Stimulated activated CD4-positive, alpha-beta T cell treated with anti-CD3 and anti-CD28 coated beads, Interleukin-1b, Interleukin-23, amount 100 ng/mL, for 48 hours (primary cell): ENCODE measurements at places on chromosomes 1 and 21.

DNA sequence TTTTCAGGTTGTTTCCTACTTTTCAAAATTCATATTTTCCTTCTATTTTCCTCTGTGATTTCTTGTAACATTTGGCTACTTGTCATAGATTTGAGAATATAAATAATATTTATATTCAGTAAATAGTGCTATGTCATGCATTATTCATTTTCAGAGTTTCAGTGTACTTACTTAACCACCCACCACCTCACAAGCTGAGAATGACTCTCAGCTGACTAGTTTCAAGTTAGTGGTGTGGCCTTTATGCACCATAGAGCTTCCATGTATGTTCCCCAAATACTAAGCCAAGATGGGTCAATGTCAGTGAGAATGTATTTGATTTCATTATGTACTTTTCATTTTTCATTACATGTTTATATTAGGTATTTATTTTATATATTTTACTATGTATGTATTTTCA lies 56.9 kb upstream of the RGS1 start:
- no peak for DNase-seq

- peak; percentile 41 for DNase-seq
Observed at GRCh38 chr1:30191154-30191702, 532.2 kb downstream of the MATN1 start.

- no peak for DNase-seq
Observed at GRCh38 chr1:226661965-226662364, 77.1 kb downstream of the ITPKB start.

- no peak for DNase-seq
Observed at GRCh38 chr1:28807046-28807445, 4.9 kb upstream of the OPRD1 start.

DNA sequence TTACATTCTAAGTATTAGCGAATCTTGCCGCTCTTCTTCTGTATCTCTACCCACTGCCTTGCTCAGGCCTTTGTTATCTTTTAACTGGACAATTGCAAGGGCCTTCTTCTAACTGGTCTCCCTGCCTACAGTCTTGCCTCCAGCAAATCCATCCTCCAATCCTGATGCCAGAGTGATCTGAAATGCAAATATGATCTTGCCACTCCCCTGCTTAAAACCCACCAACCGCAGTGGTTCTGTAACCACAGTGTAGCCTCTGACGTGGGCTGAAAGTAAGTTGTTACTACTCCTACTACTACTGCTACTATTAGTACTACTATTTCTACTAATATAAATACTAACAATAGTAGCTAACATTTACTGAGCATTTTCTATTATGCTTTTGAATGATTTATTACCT lies 12.4 kb downstream of the MOV10 start:
- DNase-seq, result no peak

DNA sequence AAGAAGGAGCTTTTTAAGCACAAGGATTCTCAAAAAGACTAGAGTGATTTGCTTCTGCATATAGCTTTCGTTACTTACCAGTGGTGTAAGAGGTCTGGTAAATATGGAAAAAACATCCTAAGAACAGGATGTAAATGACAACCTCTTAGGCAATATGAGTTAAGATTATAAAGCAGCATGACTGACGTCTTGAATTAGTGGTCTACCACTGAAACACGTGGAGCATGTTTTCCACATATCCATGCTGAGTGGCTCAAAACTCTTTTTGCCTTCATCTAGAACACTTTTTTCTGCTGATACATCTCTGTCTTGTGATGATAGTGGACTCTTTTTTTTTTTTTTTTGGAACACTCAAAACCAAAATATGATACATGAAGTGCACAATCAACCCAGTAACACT lies 44.6 kb downstream of the RCAN1 start:
- no peak for DNase-seq

DNA sequence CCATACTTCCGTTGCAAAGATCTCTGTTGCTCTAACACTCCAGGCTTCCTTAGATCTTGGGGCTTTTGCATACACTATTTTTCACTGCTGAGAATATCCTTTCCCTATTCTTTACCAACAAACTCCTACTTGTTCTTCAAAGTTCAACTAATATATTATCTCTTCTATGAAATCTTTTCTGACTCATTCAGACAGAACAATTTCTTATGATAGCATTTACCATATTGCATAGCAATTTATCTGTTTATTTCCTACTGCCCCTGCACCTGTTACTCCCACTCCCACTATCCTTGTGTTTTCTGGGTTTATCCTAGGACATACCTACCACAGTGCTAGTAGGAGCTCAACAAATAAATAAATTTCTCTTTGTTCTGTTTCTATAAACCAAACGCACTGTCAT lies 11.0 kb downstream of the GADD45A start:
- no peak for DNase-seq

DNA sequence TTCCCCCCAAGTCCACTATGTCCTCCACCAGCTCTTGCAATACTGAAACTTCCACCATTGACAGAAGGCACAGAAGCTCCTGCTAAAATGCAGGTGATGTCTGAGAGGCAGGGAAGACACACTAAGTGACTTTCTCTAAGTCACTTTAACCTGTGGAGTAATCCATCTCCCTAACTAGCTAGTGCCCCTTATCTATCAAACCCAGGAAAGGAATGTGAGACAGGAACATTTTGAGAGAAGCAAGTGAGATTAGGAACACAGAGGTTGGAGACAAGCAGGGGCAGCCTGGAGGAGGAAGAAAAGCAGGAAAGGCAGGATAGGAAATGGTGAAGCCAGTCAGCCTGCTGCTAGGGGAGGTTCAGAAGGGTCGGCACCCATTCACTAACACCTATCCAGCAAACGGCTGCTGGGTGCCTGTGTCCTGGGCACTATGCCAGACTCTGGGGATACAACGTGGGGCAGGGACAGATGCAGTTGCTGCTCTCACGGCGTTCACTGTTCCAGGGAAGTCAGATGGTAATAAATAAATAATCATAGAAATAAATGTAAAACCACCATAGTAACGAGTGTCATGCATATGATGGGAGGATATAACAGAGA lies 7.0 kb downstream of the GPA33 start:
- no peak for DNase-seq

- DNase-seq, result no peak
Observed at GRCh38 chr1:183159960-183160359, 26.1 kb upstream of the LAMC2 start.

DNA sequence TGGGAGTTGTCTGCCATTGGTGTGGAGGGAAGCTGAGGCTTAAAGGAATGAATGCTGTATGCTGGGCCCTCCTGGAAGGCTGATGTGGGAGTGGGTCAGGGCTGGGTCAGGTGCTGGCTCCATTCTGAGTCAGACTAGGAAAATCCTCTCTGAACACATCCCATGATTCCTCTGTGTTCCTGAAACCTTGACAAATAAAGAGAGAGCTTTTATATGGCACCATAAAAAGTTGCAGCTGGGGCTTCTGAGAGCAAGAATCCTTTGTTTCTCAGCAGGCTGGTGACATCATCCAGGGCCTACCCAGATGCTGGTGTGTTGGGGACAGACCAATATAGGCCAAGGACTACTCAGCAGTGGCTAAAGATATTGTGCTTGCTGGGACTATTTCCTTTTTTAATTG lies 27.8 kb upstream of the NFASC start:
- DNase-seq, result no peak

GRCh38 chr1:108728327-108728923 lies 15.7 kb downstream of the FNDC7 start:
- no peak for DNase-seq

GRCh38 chr1:47438165-47439016 lies 547 bp downstream of the FOXD2 start:
- DNase-seq, result peak; percentile 19

GRCh38 chr21:26405735-26406361 lies 167.2 kb downstream of the CYYR1 start:
- peak; percentile 22 for DNase-seq

GRCh38 chr21:46069719-46070279 lies 28.1 kb upstream of the COL6A2 start:
- DNase-seq, result no peak
